ENCODE measurements at places on chromosomes 16 and 17. TPM values are rescaled to one million over a fixed set of nuclear protein-coding genes. Genes with fewer than 3 reads are reported as not detected.

KDM6B gene
- 37.9 TPM for total RNA-seq

CLEC10A gene
- not detected for total RNA-seq

DNA sequence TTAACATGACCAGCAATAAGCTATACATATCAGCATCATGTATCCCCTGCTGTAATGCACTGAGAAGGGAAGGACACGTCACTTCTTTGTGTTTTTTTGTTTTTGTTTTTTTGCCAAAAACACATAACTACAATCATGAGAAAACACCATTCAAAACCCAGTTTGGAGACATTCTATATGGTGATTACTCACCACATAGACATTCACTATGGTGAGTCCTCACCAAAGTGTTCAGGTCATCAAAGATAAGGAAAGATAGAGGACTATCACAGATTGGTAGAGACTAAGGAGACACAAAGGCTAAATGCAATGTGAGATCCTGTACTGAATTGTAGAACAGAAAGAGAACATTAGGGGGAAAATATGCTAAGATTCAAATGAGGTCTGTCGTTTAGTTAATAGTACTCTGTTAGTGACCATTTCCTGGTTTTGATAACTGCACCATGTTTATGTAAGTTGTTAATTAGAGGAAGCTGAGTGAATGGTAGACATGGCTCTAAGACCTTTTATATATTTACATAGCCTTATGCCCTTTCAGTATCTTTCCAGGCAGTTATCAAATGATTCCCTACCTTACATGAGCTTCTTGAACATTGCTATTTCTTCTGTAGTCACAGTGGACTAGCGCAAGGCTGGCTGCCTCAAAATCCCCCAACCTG is 46.6 kb downstream of the PIK3R5 start:
- no peak for DNase-seq
- H3K4me1 ChIP-seq, result peaks cover 7% of the 10 kb centered on the region
- no peak overlapping the region for H3K4me3 ChIP-seq

- peaks cover 23% of the 10 kb centered on the region for H3K4me1 ChIP-seq
- peaks cover 87% of the 10 kb centered on the region for H3K27me3 ChIP-seq
- no peak for DNase-seq
- H3K27ac ChIP-seq, result no peak within 1 kb of the TSS
- no peaks in the 10 kb centered on the region for H3K36me3 ChIP-seq
Observed at GRCh38 chr17:32265192-32265923, at the start of gene RHBDL3. TSS of gene RHBDL3 (plus strand) at chr17:32265832. CDS start at chr17:32266190, 358 bp downstream.

GRCh38 chr16:2860826-2861567 is 3.0 kb upstream of the PRSS22 start:
- peaks cover 6% of the 10 kb centered on the region for H3K4me1 ChIP-seq
- H3K36me3 ChIP-seq, result no peaks in the 10 kb centered on the region
- no peak overlapping the region for H3K27ac ChIP-seq
- DNase-seq, result peak; percentile 48
- no peaks in the 10 kb centered on the region for H3K27me3 ChIP-seq
- H3K4me3 ChIP-seq, result no peak overlapping the region

GRCh38 chr16:12613131-12613991 is 190.3 kb downstream of the CPPED1 start:
- DNase-seq, result peak; percentile 73
- peaks cover 16% of the 10 kb centered on the region for H3K4me1 ChIP-seq
- H3K4me3 ChIP-seq, result no peak overlapping the region
- no peaks in the 10 kb centered on the region for H3K27me3 ChIP-seq
- no peaks in the 10 kb centered on the region for H3K36me3 ChIP-seq

SSTR5 gene
- total RNA-seq, result not detected

NPIPA8 gene
- total RNA-seq, result 25.0 TPM

DNA sequence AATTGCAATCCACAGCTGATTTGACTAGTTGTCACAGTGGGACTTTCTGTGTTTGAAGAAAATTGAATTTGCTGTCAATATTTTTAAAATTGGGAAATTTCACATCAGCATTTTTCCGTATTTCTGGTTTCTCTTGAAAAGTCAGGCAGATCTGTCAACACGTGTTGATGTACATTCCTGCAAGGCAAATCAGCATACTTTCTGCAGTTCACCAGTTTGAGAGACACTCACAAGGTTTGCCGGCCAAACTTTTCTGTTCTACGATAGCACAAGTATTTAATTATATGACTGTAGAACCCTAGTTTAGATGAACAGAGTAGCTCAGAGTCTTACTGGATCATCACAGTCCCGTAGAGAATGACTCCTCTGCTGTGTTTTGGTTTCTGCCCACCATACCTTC is 102.0 kb downstream of the ADAMTS18 start:
- H3K36me3 ChIP-seq, result no peaks in the 10 kb centered on the region
- no peaks in the 10 kb centered on the region for H3K4me1 ChIP-seq
- no peak for DNase-seq
- H3K4me3 ChIP-seq, result no peak overlapping the region
- H3K27ac ChIP-seq, result no peak overlapping the region
- no peaks in the 10 kb centered on the region for H3K27me3 ChIP-seq

MMP15 gene
- 1.7 TPM for total RNA-seq

DNA sequence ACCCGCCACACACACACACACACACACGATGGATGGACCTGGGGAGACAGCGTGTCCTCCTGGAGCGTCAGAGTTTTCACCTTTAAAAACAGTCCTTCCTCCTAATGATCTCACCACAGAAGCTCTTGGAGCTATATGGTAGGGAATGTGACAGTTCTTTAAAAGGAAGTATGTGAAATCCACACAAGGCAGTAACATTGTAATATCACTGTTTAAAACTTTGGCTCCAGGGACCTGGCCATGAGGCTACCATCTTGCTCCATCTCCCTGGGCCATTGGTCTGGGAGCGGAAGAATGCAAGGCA is 302.4 kb downstream of the SOX9 start:
- peaks cover 53% of the 10 kb centered on the region for H3K4me1 ChIP-seq
- H3K27ac ChIP-seq, result peak overlapping the region; percentile 63
- H3K36me3 ChIP-seq, result peaks cover 71% of the 10 kb centered on the region
- no peaks in the 10 kb centered on the region for H3K27me3 ChIP-seq
- DNase-seq, result no peak

GRCh38 chr16:88494335-88495154 is 41.5 kb downstream of the ZFPM1 start:
- DNase-seq, result no peak
- H3K27me3 ChIP-seq, result no peaks in the 10 kb centered on the region
- no peaks in the 10 kb centered on the region for H3K36me3 ChIP-seq

DNA sequence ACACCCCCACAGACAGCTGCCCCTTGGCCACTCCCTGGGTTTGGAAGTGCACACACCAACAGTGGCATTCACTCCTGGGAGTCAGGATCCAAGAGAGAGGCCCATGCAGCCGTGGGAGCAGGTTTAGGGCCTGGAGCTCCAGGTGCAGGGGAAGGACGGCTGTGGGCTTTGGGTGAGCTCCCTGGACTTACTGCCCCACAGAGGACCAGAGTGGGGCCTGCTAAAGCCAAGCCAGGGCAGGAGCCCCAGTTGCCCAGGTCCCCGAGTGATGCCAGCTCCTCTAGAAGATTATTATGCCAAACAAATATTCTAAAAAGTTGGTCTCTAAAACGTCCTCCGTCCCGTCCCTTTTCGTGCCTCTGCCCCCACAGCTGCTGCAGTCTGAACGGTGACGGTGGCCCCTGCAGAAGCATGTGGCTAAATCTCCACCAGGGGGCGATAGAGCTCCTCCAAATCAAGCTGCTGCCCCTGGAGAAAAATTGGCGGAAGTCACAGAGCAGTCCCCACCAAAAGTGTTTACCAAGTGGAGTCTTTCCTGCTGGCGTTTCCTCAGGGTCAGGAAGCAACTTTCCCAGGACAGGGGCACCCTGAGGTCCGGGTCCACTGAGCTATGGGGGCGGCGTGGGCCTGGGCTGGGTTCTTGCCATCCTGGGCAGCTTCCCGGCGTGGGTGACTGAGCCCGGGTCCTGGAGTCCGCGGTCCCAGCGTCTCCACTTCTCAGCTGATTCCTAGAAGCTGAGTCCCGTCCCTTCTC is 4.2 kb downstream of the ARMC7 start:
- H3K4me3 ChIP-seq, result peak overlapping the region; percentile 55
- H3K36me3 ChIP-seq, result peaks cover 18% of the 10 kb centered on the region
- H3K27ac ChIP-seq, result peak overlapping the region; percentile 21
- H3K27me3 ChIP-seq, result no peaks in the 10 kb centered on the region
- DNase-seq, result peak; percentile 87
- peaks cover 17% of the 10 kb centered on the region for H3K4me1 ChIP-seq

- no peak overlapping the region for H3K27ac ChIP-seq
- H3K36me3 ChIP-seq, result peaks cover 41% of the 10 kb centered on the region
- no peaks in the 10 kb centered on the region for H3K4me1 ChIP-seq
- H3K27me3 ChIP-seq, result no peaks in the 10 kb centered on the region
- no peak for DNase-seq
- H3K4me3 ChIP-seq, result no peak overlapping the region
Observed at GRCh38 chr16:497258-497657, 30.3 kb upstream of the CAPN15 start.

KRTAP4-8 gene
- total RNA-seq, result not detected

DNA sequence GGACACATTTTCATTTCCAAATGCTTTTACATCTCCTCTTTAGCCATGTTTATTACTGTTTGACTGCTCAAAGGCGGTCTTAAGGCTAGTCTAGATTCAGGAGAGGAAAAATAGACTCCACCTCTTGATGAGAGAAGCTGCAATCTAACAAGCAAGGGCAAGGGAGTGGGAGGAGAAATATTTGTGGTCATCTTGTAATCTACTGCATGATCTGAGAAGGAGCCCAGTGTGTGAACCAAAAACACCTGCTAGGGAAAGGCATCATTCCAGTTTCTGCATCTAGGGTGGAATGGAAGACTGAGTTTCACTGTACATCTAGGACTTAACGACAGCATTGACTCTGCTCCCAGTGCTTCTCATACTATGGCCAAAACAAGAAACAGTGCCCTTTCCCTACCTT is 232.2 kb upstream of the HS3ST3A1 start:
- H3K4me3 ChIP-seq, result no peak overlapping the region
- H3K27me3 ChIP-seq, result no peaks in the 10 kb centered on the region
- H3K4me1 ChIP-seq, result no peaks in the 10 kb centered on the region

- H3K4me1 ChIP-seq, result no peaks in the 10 kb centered on the region
- no peak overlapping the region for H3K27ac ChIP-seq
- no peak overlapping the region for H3K4me3 ChIP-seq
- H3K27me3 ChIP-seq, result no peaks in the 10 kb centered on the region
- H3K36me3 ChIP-seq, result peaks cover 7% of the 10 kb centered on the region
Observed at GRCh38 chr16:65497571-65497970, 375.7 kb upstream of the CDH11 start.

RMI2 gene
- total RNA-seq, result 6.6 TPM

KRTAP2-2 gene
- not detected for total RNA-seq

DNA sequence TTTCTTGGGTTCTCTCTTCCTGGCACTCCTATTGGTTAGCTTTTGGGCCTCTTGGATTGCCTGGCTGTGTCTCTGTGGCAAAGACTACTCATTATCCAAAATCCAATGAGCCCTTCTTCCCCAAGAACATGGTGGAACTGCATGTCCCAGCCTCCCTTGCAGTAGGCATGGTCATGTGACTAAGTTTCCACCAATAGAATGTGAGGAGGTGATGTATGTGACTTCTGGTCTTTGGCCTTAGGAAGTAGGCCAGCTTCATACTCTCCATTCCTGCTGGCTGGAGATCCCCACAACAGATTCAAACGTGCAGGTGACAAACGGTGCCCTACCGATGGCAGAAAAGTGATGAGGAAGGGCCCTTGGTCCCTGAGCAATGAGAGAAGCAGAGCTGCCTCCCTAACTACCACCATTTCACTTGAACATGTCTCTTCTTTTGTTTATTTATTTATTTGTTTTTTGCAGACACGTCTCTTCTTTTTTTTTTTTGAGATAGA is 17.3 kb upstream of the SPN start:
- H3K4me1 ChIP-seq, result no peaks in the 10 kb centered on the region
- H3K4me3 ChIP-seq, result no peak overlapping the region
- DNase-seq, result peak; percentile 5
- H3K36me3 ChIP-seq, result peaks cover 4% of the 10 kb centered on the region
- H3K27me3 ChIP-seq, result no peaks in the 10 kb centered on the region

ATAD5 gene
- 3.6 TPM for total RNA-seq

DNA sequence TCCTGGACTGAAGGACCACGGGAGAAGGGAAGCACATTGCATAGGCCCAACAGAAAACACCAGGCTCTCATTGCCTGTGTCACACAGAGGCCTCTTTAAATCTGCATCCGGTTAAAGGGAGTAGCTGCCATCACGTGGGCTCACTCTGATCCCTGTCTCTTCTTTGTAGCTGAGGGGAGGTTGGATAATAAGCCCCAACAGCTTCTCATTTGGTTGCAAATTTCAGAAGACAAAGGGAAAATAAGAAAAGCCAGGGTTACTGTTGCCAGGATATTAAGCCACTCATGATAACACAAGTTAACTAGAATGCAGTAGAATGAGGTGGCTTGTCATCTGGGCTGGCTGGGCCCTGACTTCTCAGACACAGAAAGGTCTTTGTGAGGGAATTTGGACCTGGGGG is 325.1 kb upstream of the ERCC4 start:
- DNase-seq, result no peak
- H3K27me3 ChIP-seq, result no peaks in the 10 kb centered on the region
- no peak overlapping the region for H3K4me3 ChIP-seq
- no peaks in the 10 kb centered on the region for H3K4me1 ChIP-seq
- H3K36me3 ChIP-seq, result no peaks in the 10 kb centered on the region
- H3K27ac ChIP-seq, result no peak overlapping the region

- peak overlapping the region; percentile 63 for H3K27ac ChIP-seq
- peaks cover 25% of the 10 kb centered on the region for H3K4me1 ChIP-seq
- no peaks in the 10 kb centered on the region for H3K27me3 ChIP-seq
- H3K36me3 ChIP-seq, result peaks cover 6% of the 10 kb centered on the region
- DNase-seq, result peak; percentile 48
Observed at GRCh38 chr17:61809816-61810392, 53.4 kb downstream of the BRIP1 start.

- H3K27me3 ChIP-seq, result no peaks in the 10 kb centered on the region
- H3K4me3 ChIP-seq, result no peak overlapping the region
- peaks cover 25% of the 10 kb centered on the region for H3K4me1 ChIP-seq
- H3K36me3 ChIP-seq, result no peaks in the 10 kb centered on the region
Observed at GRCh38 chr17:41496803-41497484, 7.2 kb upstream of the KRT36 start.

CORO6 gene
- 1.6 TPM for total RNA-seq

IRX5 gene
- 7.8 TPM for total RNA-seq

EVPL gene
- total RNA-seq, result 7.7 TPM

ABCA8 gene
- 0.81 TPM for total RNA-seq

DNA sequence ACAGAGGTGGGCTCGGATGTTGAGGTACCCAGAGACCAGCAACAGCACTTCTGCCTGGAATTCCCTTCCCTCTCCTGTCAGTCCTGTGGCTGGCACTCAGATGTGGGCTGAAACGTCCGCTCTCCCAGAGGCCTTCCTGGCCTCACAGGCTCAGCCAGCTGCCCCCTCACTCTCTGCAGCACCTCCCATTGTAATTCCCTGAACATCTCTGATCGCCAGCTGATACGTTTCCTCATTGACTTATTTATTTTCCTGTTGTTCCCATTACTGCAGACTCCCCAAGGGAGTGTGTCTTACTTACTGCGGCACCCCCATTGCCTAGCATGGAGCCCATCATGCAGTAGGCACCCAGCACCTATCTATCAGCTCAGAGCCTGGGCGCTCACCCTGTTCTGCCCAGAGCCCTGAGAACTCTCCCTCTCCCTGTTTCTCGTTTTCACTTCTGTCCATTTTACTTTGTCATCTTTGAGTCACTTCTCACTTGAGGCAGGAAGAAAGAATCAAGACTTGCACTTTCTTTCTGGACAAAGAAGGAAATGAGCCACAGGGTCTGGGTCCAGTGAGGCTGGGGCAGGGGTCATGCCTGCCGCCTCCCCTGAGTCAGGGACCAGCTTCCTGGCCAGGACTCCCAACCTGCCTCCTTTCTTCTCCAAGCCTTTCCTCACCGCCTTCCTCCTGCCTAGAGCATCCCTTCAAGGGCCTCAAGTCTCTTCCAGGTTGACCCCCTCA is 10.2 kb downstream of the CDH5 start:
- H3K4me1 ChIP-seq, result no peaks in the 10 kb centered on the region
- H3K27me3 ChIP-seq, result no peaks in the 10 kb centered on the region
- H3K4me3 ChIP-seq, result no peak overlapping the region
- peaks cover 6% of the 10 kb centered on the region for H3K36me3 ChIP-seq
- no peak for DNase-seq
- no peak overlapping the region for H3K27ac ChIP-seq

EVPLL gene
- total RNA-seq, result 0.88 TPM

YBX2 gene
- total RNA-seq, result 0.44 TPM

HSD17B2 gene
- total RNA-seq, result 2.1 TPM
